ENCODE measurements at places on chromosomes 2 and 18.

GRCh38 chr2:235303499-235304291 is 190.1 kb upstream of the AGAP1 start:
- no peak for DNase-seq

GRCh38 chr18:22275706-22276333 is 106.4 kb downstream of the GATA6 start:
- no peak for DNase-seq

DNA sequence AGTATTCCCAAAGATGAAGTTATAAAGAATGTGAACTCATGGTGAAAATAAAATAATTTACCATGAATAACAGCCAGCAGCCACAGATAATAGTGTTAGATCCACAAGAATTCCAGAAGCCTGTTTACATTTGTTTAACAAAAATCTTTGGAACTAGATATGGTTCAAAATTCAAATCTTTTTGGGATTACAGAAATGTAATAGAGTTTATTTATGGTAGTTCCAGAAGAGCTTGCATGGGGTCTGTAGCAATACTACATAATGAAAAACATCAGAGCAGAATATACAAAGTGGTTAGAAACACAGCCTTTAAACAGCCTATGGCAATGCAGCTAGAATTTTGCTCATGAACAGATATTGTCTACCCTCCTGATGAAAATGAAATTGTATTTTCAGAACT is 179.1 kb downstream of the RDH14 start:
- no peak for DNase-seq

DNA sequence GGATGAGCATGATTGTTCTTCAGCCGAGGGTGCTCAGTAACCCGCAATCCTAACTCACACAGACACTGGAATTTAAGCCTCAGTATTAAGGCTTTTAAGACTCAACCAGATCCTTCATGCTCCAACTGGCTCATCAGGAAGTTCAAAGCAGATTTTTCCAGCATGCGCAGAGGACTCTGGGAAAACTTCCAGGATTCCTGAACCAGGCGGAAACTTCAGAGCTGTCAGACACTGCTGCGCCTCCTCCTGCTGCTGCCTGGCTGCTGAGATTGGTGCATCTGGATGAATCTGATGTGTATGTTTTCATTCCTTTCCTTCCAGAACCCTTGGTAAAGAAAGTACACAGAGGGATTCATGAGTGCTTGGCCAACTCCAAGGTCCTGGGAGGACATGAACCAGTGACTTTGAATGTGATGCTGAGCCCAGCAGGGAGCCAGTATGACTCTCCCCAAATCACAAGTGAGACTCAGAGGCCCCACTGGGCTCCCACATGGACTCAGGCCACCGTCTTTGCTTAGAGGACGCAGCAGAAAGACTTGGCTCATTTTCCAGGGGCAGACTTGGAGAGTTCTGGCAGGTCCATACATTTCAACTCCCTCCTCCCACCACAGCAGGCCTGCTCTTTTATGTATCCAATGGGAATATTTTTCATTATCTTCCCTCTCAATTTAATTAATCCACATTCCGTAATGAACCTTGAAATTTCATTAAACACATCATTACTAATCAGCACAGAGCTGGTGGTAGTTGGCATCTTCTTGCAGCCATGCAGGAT is 143.5 kb upstream of the HDAC4 start:
- DNase-seq: no peak

DNA sequence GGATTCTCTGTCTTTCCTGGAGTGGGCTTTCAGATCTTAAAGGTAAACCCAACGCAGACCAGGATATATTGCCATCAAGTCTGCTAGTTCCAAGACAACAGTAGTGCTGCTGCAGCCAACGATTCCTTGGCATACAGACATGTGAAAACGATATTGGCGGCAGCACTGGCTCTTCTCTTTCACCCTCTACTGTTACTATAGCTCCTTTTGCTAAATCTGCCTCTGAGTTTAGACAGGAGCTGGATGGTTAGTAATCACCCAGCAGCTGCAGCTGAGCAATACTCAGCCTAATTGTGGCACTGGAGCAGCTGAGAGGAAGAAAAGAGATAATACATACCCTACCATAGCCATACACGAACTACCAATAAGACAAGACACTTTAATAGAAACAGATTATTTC is 4.0 kb downstream of the YES1 start:
- no peak for DNase-seq

DNA sequence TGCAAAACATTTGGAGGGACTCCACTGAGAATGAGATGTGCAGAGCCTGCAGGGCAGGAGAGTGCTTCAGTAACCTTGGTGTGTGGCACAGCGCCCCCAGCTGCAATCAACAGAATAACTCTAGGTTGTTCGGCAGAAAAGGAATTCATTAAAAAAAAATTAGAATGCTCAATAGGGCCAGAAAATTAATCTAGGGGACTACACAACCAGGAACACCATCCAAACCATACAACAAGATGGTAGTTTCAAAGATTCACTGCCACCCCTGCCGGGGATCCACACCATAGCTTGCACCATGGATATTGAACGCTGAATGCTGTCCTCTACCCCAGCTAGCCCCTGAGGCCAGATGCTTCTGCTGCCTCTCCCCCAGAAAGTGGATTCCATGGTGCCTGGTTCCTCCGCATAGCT is 50.1 kb downstream of the THUMPD2 start:
- no peak for DNase-seq

DNA sequence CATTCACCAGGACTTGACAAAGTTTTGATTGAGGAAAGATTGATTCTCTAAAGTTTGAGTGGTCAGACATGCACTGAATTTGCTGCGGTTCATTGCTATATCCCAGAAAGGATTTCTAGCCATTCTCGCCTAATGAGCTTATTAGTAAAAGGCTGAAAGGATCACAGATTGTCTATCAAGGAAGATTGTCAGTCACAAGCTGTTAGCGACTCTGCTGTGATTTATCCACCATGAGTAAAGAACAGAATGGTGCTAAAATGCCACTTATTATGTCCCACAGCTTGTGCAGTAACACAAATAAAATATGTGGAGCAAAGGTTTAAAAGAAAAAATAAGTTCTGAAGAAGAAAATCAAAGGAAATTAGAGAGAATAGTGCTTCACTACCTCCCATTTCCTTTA is 701.2 kb upstream of the CDH7 start:
- no peak for DNase-seq

- no peak for DNase-seq
Observed at GRCh38 chr2:21229302-21229701, 105.5 kb downstream of the TDRD15 start.

DNA sequence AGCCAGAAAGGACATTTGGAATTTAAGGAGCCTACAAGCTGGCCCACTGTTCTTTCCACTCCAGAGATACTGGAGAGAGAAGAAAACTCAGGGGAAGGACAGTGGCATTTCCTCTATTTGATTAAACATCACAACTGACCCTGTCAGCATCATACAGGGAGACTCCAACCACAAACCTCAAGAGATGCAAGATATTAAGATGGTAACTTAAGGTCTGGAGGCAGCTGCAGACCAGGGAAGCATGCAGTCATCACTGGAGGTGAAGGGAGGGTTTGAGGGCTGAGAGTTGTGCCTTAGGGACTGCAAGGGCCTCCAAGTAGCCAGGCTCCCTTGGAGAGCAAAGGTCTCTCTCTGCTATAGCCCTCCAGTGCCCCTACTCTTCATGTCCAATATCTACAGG is 67.4 kb downstream of the RNF152 start:
- DNase-seq: no peak

DNA sequence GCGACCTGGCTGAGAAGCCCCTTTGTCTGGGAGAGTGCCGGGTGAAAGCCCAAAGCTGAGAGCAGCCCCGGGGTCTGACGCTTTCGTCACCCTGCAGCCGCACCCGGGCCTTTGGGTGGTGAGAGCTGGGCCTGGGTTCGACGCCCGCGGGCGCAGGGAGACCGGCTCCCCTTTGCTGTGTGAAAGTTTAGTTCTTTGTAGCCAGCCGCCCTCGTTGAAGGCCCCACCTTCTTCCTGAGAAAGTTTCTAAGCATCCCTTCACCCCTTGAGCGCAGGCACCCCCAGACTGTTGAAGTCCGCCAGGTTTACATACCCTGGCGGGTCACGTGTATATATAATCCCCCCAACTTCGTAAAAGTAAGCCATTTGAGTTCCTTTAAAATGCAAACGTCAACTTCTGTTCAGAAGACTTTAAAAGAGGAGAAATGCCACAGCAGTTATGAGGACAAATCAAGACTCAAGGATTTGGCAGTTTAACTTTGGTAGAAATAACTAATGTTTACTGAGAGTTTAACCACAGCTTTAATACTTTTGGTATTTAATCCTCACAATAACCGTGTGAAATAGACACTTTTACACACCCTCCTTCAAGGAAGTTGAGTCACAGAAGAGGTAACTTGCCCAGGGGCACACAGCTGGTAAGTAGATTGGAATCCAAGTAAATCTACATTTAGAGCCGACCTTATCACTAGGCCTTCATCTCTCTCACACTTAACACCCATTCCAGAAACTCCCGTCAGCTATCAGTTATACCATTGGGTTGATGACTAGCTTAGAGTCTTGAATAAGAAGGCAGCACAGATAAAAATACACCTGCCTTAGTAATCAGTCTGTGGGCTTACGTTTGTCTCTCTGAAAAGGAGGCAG is 1.1 kb upstream of the MBOAT2 start:
- DNase-seq: no peak

DNA sequence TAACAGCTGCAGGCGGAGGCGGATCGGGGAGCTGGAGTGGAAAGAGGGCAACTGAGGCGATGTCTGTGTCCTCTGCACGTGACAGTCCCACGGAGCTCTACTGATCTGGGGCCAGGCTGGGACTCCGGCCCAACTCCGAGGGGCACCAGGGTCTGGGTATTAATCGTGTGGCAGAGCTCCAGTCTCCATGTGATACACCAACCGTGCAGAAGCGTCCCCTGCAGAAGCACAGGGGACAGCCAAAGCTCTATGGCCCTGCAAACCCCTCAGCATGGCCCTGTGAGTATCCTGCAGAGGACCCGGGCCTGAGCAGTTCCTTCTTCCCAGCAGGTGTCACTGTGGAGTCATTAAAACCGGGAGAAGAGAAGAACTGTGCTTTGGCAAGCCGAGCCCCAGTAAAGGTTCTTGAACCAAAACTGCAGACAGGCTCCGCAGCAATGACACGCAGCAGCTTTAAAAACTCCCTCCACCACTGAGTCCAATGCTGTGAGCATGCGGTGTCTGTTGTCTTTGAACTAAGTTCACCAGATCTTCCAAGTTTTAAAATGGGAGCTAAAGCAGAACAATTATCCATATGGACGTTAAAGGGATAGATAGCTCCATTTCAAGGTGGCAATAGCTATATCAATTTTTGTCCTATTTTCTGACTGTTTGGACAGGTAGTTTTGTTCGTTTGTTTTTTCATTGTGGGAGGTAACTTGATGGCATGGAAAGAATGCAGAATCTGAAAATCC is 79.4 kb downstream of the TMEM182 start:
- no peak for DNase-seq

DNA sequence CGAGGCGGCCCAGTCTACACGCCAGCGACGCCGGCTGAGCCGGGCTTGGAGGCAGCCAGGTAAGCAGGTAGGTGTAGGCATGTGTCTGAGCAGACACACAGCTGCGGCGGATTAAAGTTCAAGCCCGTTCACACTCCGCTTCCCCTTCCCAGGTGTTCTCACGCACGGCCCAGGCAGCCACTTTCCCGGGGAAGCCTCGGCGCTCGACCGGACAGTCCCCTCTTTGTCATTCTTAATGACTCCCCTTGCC is 367 bp downstream of the TGFA start:
- no peak for DNase-seq

- DNase-seq: no peak
Observed at GRCh38 chr2:72114693-72115051, 33.0 kb downstream of the CYP26B1 start.

DNA sequence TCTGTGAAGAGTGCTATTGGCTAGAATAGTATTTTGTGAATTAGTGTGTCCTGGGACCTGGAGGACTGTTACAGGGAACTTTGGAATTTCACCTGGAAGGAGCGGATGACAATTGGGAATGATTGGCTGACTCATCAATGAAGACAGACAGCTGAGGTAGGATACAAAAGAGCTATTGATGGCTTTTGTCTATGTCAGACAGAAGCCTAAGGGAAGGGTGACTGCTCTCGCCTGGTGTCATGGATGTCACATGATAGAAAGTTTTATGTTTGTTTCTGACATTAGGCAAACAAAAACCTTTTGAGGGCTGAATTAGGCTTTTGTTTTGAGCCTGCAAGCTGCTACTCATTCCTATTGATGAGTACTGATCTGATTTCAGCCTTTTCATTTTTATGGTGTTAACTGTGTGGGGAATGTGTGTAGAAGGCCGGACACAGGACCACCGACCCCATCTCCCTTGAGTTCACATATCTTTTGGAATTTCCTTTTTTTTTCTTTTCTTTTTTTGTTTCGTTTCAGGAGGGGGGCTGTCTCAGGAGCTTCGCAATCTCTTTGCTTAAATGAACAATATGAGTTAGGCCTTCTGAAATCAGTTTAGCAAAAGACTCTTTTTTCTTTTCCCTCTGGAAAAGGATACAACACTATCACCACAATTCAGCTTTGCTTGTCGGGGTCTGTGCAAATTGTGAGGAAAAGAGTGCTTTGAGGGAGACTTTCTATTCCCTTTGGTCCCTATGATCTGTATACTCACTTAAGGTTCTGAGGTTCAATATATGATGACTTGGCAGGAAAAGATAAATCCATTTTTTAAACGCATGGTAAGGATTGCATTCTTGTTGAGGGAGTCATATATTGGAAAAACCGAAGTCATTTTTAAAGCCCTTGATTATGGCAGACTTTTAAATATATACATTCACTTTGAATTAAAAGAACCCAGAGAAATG is 207.9 kb upstream of the FIGN start:
- DNase-seq: no peak

DNA sequence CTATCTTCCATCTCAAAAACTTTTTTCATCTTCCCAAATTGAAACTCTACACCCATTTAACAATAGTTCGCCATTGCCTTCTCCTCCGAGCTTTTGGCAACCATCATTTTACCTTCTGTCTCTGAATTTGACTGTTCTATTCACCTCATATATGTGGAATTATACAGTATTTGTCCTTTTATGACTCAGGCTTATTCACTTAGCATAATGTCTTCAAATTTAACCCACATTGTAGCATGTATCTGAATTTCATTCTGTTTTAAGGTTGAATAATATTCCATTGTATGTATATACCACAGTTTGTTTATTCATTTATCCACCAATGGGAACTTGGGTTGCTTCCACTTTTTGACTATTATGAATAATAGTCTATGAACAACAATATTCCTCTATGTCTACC is 233.9 kb downstream of the GPD2 start:
- no peak for DNase-seq

GRCh38 chr2:222240676-222241049 is 58.1 kb downstream of the PAX3 start:
- DNase-seq: no peak

GRCh38 chr2:164243315-164243714 is 378.0 kb downstream of the GRB14 start:
- no peak for DNase-seq

GRCh38 chr2:215845839-215846586 is 167.3 kb downstream of the MREG start:
- DNase-seq: no peak

All from stimulated activated CD8-positive, alpha-beta memory T cell treated with anti-CD3 and anti-CD28 coated beads, Interleukin-15, amount 100 ng/mL, for 4 hours (primary cell).